ENCODE measurements at places on chromosomes 6 and 20. TPM values are rescaled to one million over a fixed set of nuclear protein-coding genes. Genes with fewer than 3 reads are reported as not detected.

- H3K4me3 ChIP-seq: no peak overlapping the region
- no peaks in the 10 kb centered on the region for H3K36me3 ChIP-seq
- H3K27ac ChIP-seq: no peak overlapping the region
- peaks cover 5% of the 10 kb centered on the region for H3K4me1 ChIP-seq
Measured at GRCh38 chr6:79421001-79421411, 116.2 kb downstream of the LCA5 start.

- no peak overlapping the region for H3K4me3 ChIP-seq
- H3K27me3 ChIP-seq: no peaks in the 10 kb centered on the region
- DNase-seq: no peak
- H3K4me1 ChIP-seq: peaks cover 96% of the 10 kb centered on the region
- no peaks in the 10 kb centered on the region for H3K36me3 ChIP-seq
Measured at GRCh38 chr6:108618623-108619152, 58.0 kb downstream of the FOXO3 start.

- no peaks in the 10 kb centered on the region for H3K27me3 ChIP-seq
- H3K4me3 ChIP-seq: no peak overlapping the region
- H3K27ac ChIP-seq: no peak overlapping the region
- no peaks in the 10 kb centered on the region for H3K4me1 ChIP-seq
- no peak for DNase-seq
Measured at GRCh38 chr20:48247961-48248360, 462.7 kb upstream of the SULF2 start.

- H3K4me1 ChIP-seq: peaks cover 21% of the 10 kb centered on the region
- no peaks in the 10 kb centered on the region for H3K27me3 ChIP-seq
- H3K27ac ChIP-seq: peak overlapping the region; percentile 44
Measured at GRCh38 chr20:50504231-50504823, 5.9 kb upstream of the PTPN1 start.

GRCh38 chr6:26521600-26522391, 16.4 kb upstream of the HMGN4 start:
- peak overlapping the region; percentile 97 for H3K27ac ChIP-seq
- H3K27me3 ChIP-seq: no peaks in the 10 kb centered on the region
- peak; percentile 75 for DNase-seq
- H3K4me1 ChIP-seq: no peaks in the 10 kb centered on the region
- H3K4me3 ChIP-seq: peak overlapping the region; percentile 63
- H3K36me3 ChIP-seq: no peaks in the 10 kb centered on the region

GRCh38 chr6:110528101-110528929, 51.9 kb upstream of the SLC22A16 start:
- H3K27me3 ChIP-seq: no peaks in the 10 kb centered on the region
- DNase-seq: peak; percentile 90
- H3K36me3 ChIP-seq: no peaks in the 10 kb centered on the region
- H3K4me1 ChIP-seq: no peaks in the 10 kb centered on the region

GRCh38 chr20:30922129-30922528, 335.3 kb upstream of the DEFB115 start:
- DNase-seq: no peak
- H3K27me3 ChIP-seq: peaks cover 14% of the 10 kb centered on the region
- H3K27ac ChIP-seq: no peak overlapping the region
- H3K4me1 ChIP-seq: no peaks in the 10 kb centered on the region

DNA sequence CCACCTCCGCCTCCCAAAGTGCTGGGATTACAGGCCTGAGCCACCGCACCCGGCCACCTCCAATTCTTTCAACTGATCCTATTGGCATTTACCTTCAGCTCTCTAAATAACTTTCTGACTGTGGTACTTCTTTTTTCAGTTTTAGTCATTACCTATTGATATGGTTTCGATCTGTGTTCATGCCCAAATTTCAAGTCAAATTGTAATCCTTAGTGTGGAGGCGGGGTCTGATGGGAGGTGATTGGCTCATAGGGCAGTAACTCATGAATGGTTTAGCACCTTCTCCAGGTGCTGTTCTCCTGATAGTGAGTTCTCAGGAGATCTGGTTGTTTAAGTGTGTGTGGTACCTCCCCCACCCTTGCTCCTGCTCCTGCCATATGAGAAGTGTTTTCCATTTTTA, 140.9 kb downstream of the LPA start:
- peaks cover 13% of the 10 kb centered on the region for H3K4me1 ChIP-seq
- no peak overlapping the region for H3K27ac ChIP-seq
- no peak overlapping the region for H3K4me3 ChIP-seq
- no peaks in the 10 kb centered on the region for H3K27me3 ChIP-seq
- no peaks in the 10 kb centered on the region for H3K36me3 ChIP-seq

GRCh38 chr20:4885877-4886276, 115.4 kb downstream of the SLC23A2 start:
- H3K4me1 ChIP-seq: no peaks in the 10 kb centered on the region
- DNase-seq: no peak
- H3K4me3 ChIP-seq: no peak overlapping the region
- H3K36me3 ChIP-seq: peaks cover 80% of the 10 kb centered on the region

- no peak overlapping the region for H3K27ac ChIP-seq
- H3K36me3 ChIP-seq: no peaks in the 10 kb centered on the region
- H3K4me1 ChIP-seq: peaks cover 7% of the 10 kb centered on the region
- H3K4me3 ChIP-seq: no peak overlapping the region
Measured at GRCh38 chr6:166555086-166555485, 31.4 kb downstream of the RAMACL start.

GRCh38 chr20:32483351-32484224, 101.5 kb downstream of the NOL4L start:
- H3K4me1 ChIP-seq: peaks cover 35% of the 10 kb centered on the region
- H3K4me3 ChIP-seq: peak overlapping the region; percentile 70
- no peaks in the 10 kb centered on the region for H3K27me3 ChIP-seq
- H3K27ac ChIP-seq: peak overlapping the region; percentile 93
- H3K36me3 ChIP-seq: no peaks in the 10 kb centered on the region
- peak; percentile 84 for DNase-seq

GRCh38 chr6:149035766-149036165, 281.7 kb upstream of the TAB2 start:
- no peak overlapping the region for H3K4me3 ChIP-seq
- no peak for DNase-seq
- H3K4me1 ChIP-seq: no peaks in the 10 kb centered on the region
- H3K27ac ChIP-seq: no peak overlapping the region
- no peaks in the 10 kb centered on the region for H3K27me3 ChIP-seq

GRCh38 chr6:56843476-56844349, 111.2 kb upstream of the BEND6 start:
- H3K4me3 ChIP-seq: peak overlapping the region; percentile 67
- peaks cover 21% of the 10 kb centered on the region for H3K27me3 ChIP-seq
- peak; percentile 95 for DNase-seq
- peaks cover 44% of the 10 kb centered on the region for H3K4me1 ChIP-seq
- peak overlapping the region; percentile 68 for H3K27ac ChIP-seq

- peaks cover 19% of the 10 kb centered on the region for H3K27me3 ChIP-seq
- H3K4me3 ChIP-seq: peak overlapping the region; percentile 79
- H3K4me1 ChIP-seq: peaks cover 27% of the 10 kb centered on the region
- H3K27ac ChIP-seq: peak overlapping the region; percentile 29
Measured at GRCh38 chr6:153129873-153130514, 1.1 kb downstream of the RGS17 start.

DNA sequence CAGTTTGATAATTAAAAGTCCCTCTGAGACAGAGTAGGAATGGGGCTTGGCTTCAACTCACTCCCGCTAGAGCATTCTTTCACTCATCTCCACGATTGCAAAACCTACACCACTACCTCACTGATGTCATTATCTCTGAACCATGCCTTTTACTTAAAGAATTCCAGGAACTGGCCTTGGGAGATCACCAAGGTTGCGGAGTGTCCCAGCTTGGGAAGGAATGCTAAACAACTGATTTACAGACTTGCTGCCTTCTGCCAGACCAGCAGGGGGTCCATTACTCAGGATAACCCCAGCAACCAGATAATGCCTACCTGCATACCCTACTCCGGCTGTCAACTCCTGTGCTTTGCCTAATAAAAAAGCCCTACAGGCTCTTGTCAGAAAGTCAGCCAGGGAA, 102.2 kb upstream of the RALGAPA2 start:
- no peaks in the 10 kb centered on the region for H3K4me1 ChIP-seq
- DNase-seq: no peak
- no peaks in the 10 kb centered on the region for H3K36me3 ChIP-seq
- no peaks in the 10 kb centered on the region for H3K27me3 ChIP-seq
- no peak overlapping the region for H3K27ac ChIP-seq

DNA sequence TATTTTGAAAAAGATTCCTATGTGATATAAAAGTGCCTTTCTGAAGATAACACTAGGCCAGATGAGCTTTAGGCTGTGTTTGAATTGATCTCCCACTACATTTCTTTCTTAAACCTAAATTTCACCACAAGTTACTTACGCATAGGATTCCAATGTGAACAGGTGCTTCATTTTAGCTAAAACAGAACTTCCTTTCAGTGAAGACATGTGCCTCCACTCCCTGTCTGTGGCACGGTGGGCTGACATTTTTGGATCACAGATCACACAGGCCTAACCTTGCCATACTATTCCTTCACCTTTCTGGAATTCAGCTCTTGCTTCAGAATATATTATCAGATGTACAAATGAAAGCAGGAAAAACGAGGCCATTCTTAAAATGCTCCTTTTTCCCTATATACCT, 231.8 kb downstream of the SAMD5 start:
- no peak overlapping the region for H3K27ac ChIP-seq
- no peak for DNase-seq
- H3K4me1 ChIP-seq: peaks cover 9% of the 10 kb centered on the region
- H3K4me3 ChIP-seq: no peak overlapping the region
- H3K27me3 ChIP-seq: no peaks in the 10 kb centered on the region

PROKR2 gene
- total RNA-seq: not detected

AIF1 gene
- 38.3 TPM for total RNA-seq

USP49 gene
- 4.0 TPM for total RNA-seq

DEF6 gene
- 35.3 TPM for total RNA-seq

ADGRF4 gene
- total RNA-seq: not detected

TRIM38 gene
- 10.8 TPM for total RNA-seq

DEFB125 gene
- not detected for total RNA-seq

GTSF1L gene
- not detected for total RNA-seq

F13A1 gene
- total RNA-seq: 35.0 TPM

Measured in stomach (tissue), 19 donors.